ENCODE measurements at places on chromosomes 4 and X.

DNA sequence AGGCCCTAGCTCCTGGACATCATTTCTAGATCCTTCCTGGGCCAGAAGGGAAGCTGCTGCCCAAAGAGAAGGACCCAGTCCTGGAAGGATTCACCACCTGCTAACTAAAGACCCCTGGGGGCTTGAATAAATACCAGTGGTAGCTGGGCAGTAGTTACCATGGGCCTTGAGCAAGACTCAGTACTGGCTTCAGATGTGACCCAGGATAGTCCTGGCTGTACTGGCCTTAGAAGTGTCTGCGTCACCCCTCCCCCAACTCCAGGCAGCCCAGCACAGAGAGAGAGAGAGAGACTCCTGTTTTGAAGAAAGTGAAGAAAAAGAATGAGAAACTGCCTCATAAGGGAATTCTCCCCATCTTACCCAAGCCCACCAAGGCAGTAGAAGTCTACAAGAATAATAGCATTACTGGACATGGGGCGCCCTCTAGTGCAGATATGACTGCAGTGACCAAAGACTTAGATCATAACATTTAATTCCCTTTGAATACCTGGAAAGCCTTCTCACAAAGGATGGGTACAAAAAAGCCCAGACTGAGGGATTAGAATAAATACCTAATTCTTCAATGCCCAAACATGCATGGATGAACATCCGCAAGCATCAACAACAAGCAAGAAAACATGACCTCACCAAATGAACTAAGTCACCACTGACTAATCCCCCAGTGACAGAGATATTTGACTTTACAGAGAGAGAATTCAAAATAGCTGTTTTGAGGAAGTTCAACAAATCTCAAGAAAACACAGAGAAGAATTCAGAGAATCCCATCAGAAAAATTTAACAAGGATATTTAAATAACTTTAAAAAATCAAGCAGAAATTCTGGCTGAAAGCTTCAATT is 171.8 kb downstream of the HNRNPD start:
- no peak for DNase-seq

- no peak for DNase-seq
Measured at GRCh38 chr4:125789023-125789422, 474.3 kb downstream of the FAT4 start.

- no peak for DNase-seq
Measured at GRCh38 chrX:127457161-127457560, 595.0 kb downstream of the ACTRT1 start.

DNA sequence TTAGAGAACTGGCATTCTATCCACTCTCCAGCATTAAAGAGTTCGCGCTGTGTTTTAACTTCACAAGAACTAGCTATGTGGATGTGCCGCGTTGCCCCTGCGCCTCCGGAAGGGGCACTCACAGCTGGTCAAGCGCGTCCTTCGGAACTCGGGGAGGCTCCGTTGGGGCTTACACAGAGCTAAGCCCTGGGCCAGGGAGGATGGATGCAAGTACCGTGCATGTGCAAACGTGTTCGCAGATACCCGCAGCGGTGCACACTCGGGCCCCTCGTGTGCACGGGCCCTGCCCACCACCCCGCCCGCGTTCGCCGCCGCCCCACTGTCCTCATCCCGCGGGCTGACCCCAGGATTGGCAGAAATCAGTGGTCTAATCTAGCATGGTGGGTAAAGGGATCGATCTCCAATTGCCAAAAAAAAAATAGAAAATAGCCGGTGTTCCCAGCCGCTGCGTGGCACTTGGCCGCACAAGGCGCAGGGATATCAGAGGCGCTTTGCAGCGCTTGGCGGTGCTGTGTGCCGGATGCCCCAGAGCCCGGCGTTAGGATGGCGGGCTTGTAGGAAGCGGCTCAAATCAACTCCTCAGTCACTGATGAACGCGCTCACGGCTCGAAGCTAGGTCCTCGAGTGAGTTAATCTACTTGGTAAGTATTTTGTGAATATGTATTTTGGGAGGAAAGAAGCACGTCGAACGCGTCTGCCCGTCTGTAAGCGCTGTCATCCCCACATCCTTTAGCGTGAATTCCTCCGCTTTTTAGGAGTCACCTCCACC is 989 bp upstream of the PCDH10 start:
- no peak for DNase-seq

DNA sequence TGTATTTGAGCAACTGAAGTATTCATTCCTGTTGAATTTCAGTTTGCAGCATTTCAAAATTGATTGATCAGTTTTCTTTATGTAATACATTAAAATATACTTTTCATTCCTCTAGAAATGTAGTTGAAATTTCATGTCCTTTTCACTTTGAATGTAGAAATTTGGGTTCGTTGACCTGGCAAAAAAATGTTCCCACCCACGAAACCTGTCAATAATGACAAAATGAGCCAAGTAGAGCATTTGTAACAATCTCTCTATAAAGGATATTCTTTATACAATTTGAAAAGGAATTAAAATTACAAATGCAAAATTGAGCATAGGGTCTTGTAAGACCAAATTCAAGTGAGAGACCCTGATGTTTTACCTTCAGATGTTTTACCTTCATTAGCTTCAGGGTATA is 283.9 kb downstream of the ANKRD50 start:
- no peak for DNase-seq

DNA sequence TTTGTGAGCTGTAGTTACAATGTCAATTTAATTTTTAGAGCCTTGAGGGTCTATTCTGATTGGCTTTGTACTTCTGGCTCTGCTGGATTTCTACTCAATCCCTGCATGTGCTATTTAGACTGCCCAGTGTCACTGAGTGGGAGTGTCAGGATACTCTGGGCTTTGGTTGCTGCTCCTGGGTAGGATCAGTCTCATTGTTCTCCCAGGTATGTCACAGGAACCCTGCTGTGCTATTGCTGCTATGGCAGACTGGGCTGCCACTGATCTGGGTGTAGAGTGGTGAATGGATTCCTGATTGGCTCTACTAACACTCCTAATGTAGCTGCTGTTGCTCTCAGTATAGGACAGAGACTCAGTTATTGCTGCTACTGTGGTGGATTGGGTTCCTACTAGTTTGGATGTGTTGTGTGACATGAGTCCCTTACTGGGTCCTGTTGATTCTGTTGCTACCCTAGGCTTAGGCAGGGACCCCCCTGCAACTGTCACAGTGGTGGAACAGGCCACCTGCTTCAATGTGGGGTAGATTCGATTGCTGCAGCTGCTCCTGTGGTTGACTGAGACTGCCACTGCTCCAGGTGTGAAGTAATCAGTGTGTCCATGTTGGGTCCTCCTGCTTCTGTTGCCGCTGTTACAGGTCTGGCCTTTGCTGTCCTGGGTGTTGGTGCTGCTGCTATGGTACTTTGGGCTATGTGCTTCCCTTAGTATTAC is 707.8 kb upstream of the AMOT start:
- DNase-seq = no peak
